ENCODE measurements at places on chromosomes 7 and 10. TPM values are rescaled to one million over a fixed set of nuclear protein-coding genes. Genes with fewer than 3 reads are reported as not detected.

Gene RAB19
- total RNA-seq = not detected

Gene TMEM196
- not detected for total RNA-seq

Gene FOXI2
- total RNA-seq = not detected

Gene ANK3
- total RNA-seq = 9.2 TPM

Gene RPEL1
- 0.27 TPM for total RNA-seq

Gene BLNK
- not detected for total RNA-seq

Gene PSMG3
- 16.9 TPM for total RNA-seq

Gene ODAD2
- total RNA-seq = 0.27 TPM

Gene NEUROD6
- total RNA-seq = not detected

Measured in thoracic aorta endothelial cell (primary cell).